ENCODE measurements at places on chromosomes 13 and 19.
A peak's percentile ranks its signal among the peaks of the same experiment; 100 is the strongest.

GRCh38 chr19:10758978-10759377 is 41.1 kb downstream of the DNM2 start:
- peak overlapping the region; percentile 73 for H3K27ac ChIP-seq
- DNase-seq = no peak
- peaks cover 90% of the 10 kb centered on the region for H3K4me1 ChIP-seq
- H3K36me3 ChIP-seq = peaks cover 9% of the 10 kb centered on the region

DNA sequence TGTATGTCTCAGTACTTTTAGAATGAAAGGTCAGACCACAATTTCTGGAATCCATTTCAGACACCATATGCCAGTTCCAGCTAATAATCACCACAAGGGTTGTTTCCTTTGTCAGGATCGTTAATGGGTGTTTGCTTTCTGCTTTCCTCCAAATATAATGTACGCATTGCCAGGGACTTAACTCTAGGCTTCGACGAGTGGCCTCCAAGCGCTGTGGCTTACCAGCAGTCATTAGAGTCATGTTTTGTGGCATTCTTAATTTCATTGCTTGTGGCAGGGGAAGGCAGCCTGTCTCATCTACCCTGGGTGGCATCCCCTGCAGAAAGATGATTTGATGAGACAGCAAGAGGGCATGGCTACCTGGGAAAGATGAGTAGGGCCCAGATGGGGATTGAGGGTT is 22.5 kb downstream of the SAFB start:
- H3K36me3 ChIP-seq = peaks cover 13% of the 10 kb centered on the region
- no peak for DNase-seq
- H3K4me1 ChIP-seq = peaks cover 7% of the 10 kb centered on the region
- no peak overlapping the region for H3K4me3 ChIP-seq

GRCh38 chr19:41936416-41936850 is 8.2 kb upstream of the ERFL start:
- no peak overlapping the region for H3K27ac ChIP-seq
- peak overlapping the region; percentile 14 for H3K4me3 ChIP-seq
- DNase-seq = peak; percentile 53
- H3K27me3 ChIP-seq = peaks cover 14% of the 10 kb centered on the region
- peaks cover 45% of the 10 kb centered on the region for H3K4me1 ChIP-seq
- H3K36me3 ChIP-seq = no peaks in the 10 kb centered on the region

GRCh38 chr19:16342002-16342715 is 17.5 kb downstream of the KLF2 start:
- peaks cover 2% of the 10 kb centered on the region for H3K36me3 ChIP-seq
- H3K27me3 ChIP-seq = peaks cover 28% of the 10 kb centered on the region

- DNase-seq = no peak
- no peaks in the 10 kb centered on the region for H3K4me1 ChIP-seq
- no peak overlapping the region for H3K4me3 ChIP-seq
- H3K36me3 ChIP-seq = no peaks in the 10 kb centered on the region
- H3K27ac ChIP-seq = no peak overlapping the region
- H3K27me3 ChIP-seq = no peaks in the 10 kb centered on the region
These were observed 625.2 kb upstream of the PCDH20 start for GRCh38 chr13:62040806-62041205.

- H3K4me3 ChIP-seq = no peak overlapping the region
- no peaks in the 10 kb centered on the region for H3K4me1 ChIP-seq
- no peaks in the 10 kb centered on the region for H3K27me3 ChIP-seq
- no peak overlapping the region for H3K27ac ChIP-seq
- DNase-seq = no peak
These were observed 24.8 kb downstream of the SIAH3 start for GRCh38 chr13:45826731-45827130.

GRCh38 chr13:39058040-39058439 is 19.8 kb downstream of the NHLRC3 start:
- peaks cover 6% of the 10 kb centered on the region for H3K4me1 ChIP-seq
- H3K4me3 ChIP-seq = no peak overlapping the region
- no peak for DNase-seq
- H3K27me3 ChIP-seq = no peaks in the 10 kb centered on the region
- H3K36me3 ChIP-seq = peaks cover 8% of the 10 kb centered on the region

DNA sequence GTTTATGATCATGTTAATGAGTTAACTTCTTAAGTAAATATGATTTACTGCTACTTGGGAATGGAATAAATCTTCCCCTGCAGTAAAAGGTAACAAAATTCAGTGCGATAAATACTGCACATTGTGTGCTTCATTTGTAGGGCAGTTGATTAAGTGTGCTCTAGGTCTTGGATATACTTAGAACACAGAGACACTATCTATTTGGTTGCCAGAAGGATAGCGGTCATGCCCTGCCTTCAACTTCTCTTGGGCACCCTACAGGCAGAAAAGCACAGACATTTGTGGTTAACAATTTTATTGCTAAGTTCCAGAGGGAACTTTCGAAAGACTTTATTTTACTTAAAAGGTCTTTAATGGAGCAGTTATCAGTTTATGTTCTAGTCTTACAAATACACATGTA is 605.8 kb downstream of the PCDH9 start:
- H3K27ac ChIP-seq = no peak overlapping the region
- no peak for DNase-seq
- no peak overlapping the region for H3K4me3 ChIP-seq
- no peaks in the 10 kb centered on the region for H3K4me1 ChIP-seq
- H3K36me3 ChIP-seq = peaks cover 3% of the 10 kb centered on the region

- no peak overlapping the region for H3K4me3 ChIP-seq
- no peak for DNase-seq
- H3K4me1 ChIP-seq = no peaks in the 10 kb centered on the region
- no peaks in the 10 kb centered on the region for H3K36me3 ChIP-seq
- no peak overlapping the region for H3K27ac ChIP-seq
These were observed 60.8 kb downstream of the SOX1 start for GRCh38 chr13:112127564-112128330.

DNA sequence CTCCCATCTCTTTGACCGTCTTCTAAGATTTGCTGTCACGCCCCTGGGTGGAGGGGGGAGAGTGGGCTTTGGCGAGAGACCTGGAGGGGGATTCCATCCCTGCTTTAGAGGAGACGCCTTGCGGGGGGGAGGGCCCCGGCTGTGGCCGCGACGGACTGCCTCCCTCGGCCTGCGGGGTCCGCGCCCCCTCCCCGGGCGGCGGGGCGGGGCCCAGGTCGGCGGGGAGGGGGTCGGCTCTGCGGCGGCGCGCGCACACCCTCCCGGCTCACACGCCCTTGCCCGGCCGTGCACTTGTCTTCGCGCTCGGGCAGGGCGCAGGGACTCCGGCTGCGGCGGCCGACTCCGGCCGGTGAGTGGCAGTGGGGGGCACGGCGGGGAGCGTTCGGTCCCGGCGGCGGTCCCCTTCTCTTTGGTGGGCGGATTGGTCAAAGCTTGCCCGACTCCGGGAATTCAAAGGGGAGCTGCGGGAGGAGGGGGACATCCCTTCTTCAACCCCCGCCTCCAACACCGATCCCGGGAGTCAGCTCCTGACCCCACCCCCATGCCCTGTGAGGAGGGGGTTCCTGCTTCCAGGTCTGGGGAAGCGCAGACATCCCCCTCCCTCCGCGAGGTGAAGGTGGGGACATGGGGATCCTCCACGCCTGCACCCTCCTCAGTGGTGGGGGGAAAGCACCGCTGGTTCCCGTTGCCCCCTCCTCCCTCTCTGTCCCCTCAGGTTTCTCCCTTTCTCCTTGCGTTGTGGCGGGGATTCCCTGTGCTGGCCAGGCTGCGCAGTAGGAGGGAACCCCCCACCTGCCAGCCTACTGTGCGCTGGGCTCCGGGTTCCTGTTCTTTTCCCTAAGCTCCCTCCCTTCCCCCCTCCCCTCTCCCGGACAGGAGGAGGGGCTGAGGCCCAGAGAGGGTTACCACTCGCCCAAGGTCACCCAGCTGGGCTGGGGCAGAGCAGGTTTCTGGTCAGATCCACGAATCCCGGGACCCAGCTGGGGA is 14.6 kb upstream of the KCNN1 start:
- peak overlapping the region; percentile 83 for H3K4me3 ChIP-seq
- DNase-seq = no peak
- H3K27ac ChIP-seq = no peak overlapping the region

GRCh38 chr19:45477713-45478453 is 10.1 kb downstream of the FOSB start:
- peak overlapping the region; percentile 67 for H3K4me3 ChIP-seq
- peaks cover 1% of the 10 kb centered on the region for H3K36me3 ChIP-seq
- DNase-seq = no peak
- peaks cover 36% of the 10 kb centered on the region for H3K4me1 ChIP-seq

GRCh38 chr13:94431574-94431973 is 47.9 kb downstream of the DCT start:
- no peak for DNase-seq
- peaks cover 42% of the 10 kb centered on the region for H3K4me1 ChIP-seq
- H3K27me3 ChIP-seq = no peaks in the 10 kb centered on the region
- H3K4me3 ChIP-seq = no peak overlapping the region
- peaks cover 3% of the 10 kb centered on the region for H3K36me3 ChIP-seq
- no peak overlapping the region for H3K27ac ChIP-seq

DNA sequence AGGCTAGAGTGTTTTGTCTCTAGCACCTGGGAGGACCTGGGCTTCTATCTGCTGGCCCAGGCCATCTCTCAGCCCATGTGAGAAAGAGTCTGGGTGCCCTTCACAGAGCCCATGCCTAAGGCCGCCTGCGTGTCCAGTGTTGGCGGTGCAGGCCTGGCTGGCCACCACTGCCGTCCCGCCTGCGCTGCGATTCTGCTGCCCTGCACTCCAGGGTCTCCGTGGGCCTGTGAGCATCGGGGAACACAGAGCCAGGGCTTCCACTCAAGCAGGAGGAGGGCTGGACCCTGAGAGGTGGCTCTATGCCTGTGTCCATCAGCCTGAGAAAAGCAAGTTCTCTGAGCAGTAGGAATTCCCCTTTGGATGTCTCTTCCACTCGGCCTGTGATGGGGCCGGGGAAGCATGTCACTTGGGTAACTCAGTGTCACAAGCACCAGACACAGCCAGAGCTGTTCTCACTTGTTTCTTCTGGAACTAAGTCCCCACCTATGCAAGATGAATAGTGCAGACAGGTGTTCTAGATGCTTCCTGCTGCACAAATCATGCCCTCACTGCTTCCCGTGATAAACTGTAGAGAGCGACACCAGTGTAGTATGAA is 93.9 kb downstream of the RAB20 start:
- H3K27me3 ChIP-seq = peaks cover 42% of the 10 kb centered on the region
- no peak overlapping the region for H3K4me3 ChIP-seq
- no peak for DNase-seq

- H3K4me1 ChIP-seq = no peaks in the 10 kb centered on the region
- H3K27ac ChIP-seq = no peak overlapping the region
- H3K36me3 ChIP-seq = no peaks in the 10 kb centered on the region
- no peaks in the 10 kb centered on the region for H3K27me3 ChIP-seq
- no peak for DNase-seq
- no peak overlapping the region for H3K4me3 ChIP-seq
These were observed 9.8 kb upstream of the CPB2 start for GRCh38 chr13:46114613-46115012.

DNA sequence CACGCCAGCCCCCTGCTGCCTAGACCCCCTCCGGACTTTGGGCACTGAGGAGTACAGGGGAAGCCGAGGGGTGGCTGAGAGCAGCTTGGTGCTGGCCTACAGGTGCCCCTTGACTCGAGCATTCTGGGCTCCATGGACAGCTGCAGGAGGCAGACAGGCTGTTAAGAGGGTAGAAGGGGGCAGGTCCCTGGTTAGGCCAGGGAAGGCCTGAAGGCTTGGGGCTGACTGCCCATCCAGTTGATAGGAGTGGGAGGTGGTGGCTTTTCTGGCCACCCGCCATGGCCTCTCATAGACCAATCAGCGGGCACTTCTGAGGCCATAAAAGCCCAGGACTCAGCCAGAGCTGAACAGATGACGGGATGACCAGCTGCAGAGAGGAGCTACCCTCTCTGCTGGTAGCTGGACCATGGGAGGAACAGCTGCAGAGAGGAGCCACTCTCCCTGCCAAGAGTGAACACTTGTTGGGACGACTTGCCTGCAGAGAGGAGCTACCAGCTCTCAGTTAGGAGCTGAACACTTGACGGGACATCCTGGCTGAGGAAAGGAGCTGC is 10.7 kb upstream of the SUPT20H start:
- H3K27me3 ChIP-seq = no peaks in the 10 kb centered on the region
- H3K4me3 ChIP-seq = no peak overlapping the region
- DNase-seq = no peak
- H3K36me3 ChIP-seq = no peaks in the 10 kb centered on the region
- no peaks in the 10 kb centered on the region for H3K4me1 ChIP-seq

DNA sequence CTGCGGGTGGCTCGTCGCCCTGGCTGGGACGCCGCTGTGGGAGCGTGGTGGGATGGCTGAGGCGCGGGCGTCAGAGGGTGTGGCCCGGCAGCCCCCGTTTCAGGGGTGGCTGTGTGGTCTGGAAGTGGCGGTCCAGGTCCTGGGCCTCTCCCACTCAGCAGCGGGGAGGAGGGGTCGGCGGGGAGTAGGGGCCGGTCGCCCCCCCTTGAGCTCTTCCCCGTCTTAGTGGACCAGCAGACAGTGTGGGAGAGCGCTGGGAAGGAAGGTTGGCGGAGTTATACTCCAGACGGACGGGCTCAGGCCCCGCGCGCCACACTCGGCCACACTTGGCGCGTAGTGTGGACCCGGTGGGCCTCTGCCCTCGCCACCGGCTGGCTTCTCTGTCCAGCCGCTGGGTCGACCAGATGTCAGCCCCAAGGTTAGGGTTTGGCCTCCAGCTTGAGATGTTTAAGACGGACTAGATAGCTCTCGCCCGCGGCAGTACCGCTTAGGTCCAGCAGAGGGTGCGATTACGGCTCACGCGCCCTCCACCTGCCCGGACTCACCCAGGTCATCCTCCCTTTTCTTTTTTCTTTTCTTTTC is 21.7 kb upstream of the ZNF429 start:
- no peak overlapping the region for H3K4me3 ChIP-seq
- H3K27me3 ChIP-seq = no peaks in the 10 kb centered on the region
- peaks cover 10% of the 10 kb centered on the region for H3K36me3 ChIP-seq

DNA sequence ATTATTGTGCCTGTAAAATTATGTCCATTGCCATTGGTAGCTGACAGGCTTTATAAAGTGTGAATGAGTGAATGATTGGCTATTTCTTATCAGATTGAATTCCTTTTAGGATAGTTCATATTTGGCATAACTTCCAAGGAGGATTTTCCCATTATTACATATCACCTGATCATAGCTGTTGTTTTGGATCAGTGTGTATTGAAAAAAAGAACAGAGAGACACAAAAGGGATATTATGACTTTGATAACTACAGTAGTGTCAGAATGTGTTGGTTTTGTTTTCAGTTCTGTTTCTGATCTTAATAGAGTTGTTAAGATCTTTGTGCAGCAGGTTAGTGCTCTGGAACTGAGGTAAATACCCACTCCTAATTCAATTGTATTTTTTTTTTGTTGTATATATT is 103.8 kb downstream of the LRCH1 start:
- H3K36me3 ChIP-seq = no peaks in the 10 kb centered on the region
- peak overlapping the region; percentile 28 for H3K27ac ChIP-seq
- H3K4me1 ChIP-seq = peaks cover 44% of the 10 kb centered on the region
- H3K4me3 ChIP-seq = peak overlapping the region; percentile 69

Measured in activated T-cell treated with anti-CD3 and anti-CD28 coated beads, Interleukin-2, amount 50 U/mL, for 72 hours (primary cell).